ENCODE measurements at places on chromosomes 3 and 15. TPM values are rescaled to one million over a fixed set of nuclear protein-coding genes. Genes with fewer than 3 reads are reported as not detected.

CNBP gene
- total RNA-seq = 353 TPM

CKMT1B gene
- total RNA-seq = 24.4 TPM

DNA sequence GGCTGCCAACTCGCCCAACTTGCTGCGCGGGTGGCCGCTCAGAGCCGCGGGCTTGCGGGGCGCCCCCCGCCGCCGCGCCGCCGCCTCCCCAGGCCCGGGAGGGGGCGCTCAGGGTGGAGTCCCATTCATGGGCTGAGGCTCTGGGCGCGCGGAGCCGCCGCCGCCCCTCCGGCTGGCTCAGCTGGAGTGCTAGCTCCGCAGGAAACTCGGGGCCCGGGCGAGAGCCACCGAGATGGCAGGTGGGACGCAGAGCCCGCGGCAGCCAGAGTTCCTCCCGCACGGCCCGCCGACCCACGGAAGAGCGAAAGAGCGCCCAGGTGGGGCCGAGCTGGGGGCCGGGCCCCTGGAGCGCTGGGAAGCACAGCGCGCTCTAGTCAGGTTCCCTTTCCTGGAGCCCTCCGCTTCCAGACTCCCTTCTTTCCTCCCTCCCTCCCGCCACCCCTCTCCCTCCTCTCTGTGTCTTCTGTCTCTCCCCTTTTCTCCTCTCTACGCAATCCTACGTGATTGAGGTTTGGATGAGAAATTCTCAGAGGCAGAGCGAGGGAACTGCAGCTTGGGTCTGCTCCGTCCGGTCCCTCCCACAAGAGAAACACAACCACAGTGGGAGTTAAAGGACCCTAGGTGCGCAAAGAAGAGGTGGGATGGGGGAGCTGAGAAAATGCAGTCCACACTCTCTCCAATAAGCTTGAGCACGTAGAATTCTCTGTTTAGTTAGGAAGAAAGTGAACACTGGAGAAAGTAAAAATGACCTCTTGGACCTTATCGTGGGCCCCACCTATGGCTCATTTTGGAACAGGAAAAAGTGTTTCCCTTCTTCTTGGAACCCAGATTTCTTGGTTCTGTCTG lies 317.3 kb downstream of the FGF12 start:
- no peak for DNase-seq

ANKRD28 gene
- total RNA-seq = 47.5 TPM

GRCh38 chr3:95627697-95628096 lies 1186.7 kb upstream of the EPHA6 start:
- DNase-seq = no peak

GRCh38 chr15:39347453-39347852 lies 233.4 kb upstream of the THBS1 start:
- no peak for DNase-seq

THAP10 gene
- 2.8 TPM for total RNA-seq

- no peak for DNase-seq
Observed at GRCh38 chr3:170233530-170233929, 11.3 kb downstream of the PRKCI start.

- no peak for DNase-seq
Observed at GRCh38 chr15:78937132-78937739, 7.6 kb downstream of the CTSH start.

- DNase-seq = no peak
Observed at GRCh38 chr3:14513566-14514322, 26.4 kb downstream of the GRIP2 start.

All from HCT116 (cell line).